ENCODE measurements at places on chromosomes 5 and 9.

- no peak for DNase-seq
These were observed 95.6 kb upstream of the TUSC1 start for GRCh38 chr9:25773805-25774204.

DNA sequence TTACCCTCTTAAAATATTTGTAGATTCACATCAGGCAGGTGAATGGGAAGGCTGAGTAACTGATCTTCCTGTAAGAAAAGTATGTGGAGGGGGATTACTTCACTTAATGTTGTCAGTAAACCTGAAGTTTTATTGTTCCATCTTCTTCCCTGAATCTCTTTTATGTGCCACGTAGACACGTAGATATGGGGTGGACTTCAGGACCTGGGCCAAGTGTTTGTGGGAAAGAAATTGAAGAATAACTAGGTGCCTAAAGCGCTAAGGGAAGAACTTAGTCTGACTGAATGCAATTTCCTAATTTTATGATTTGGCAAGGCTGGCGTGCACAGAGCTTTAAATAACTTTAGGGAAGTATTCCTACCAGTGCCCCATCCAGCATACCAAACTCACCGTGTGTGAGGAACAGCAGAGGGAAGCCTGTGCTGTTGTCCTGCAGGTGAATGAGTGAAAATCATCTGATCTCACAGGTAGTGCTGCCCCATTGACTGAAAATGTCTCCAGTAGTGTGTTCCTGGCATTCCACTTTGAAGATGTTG, 323.4 kb downstream of the KDM4C start:
- no peak for DNase-seq

DNA sequence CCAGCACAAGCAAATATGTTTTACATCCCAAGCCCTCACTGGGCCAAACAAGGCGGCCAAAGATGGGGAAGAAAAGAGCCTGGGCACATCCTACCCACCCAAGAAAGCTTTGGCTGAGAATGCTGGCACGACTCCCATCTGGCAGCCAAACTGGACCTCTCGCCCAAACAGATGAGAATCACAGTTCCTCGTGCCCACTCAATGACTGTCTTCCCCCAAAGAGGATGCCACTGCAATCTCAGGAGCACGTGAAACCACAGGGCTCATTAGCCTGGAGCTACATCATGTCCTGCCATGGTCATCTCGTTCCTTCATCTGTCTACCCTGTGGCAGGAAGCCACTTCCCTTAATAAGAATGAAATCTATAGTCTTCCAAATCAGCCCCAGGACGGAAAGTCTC, 536.8 kb downstream of the BNC2 start:
- no peak for DNase-seq

DNA sequence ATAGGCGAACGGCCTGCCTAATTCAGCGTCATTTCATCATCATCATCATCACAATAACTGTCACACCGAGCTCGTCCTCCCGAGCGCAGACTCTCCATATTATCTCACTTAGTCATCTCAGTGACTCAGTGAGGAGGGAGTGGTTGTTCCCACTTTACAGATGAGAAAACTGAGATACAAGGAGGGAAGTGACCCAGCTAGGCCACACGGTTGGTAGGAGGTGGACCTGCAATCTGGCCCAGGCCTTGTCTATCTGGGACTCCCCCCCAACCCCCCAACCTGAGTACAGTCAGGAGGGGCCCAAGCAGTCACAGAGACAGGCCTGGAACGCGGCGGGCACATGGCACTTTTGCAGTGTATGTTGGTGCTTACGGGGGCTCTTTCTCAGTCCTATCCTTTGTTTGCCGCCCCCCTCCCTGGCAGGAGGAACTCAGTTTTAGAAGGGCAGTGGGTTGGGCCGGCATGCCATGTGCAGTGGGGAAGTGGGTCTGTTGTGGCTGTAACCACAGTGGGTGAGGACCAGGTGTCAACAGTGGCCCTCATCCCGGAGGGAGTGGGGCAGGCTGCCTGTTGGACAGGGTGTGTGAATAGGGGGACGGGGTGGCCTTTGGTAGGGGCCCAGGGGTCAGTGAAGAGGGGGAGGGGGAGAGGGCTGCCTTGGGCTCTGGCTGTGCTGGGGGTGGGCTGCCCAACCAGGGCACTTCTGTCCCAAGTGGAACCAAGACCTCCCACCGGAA, 1.7 kb upstream of the RXRA start:
- no peak for DNase-seq

- DNase-seq: no peak
These were observed 25.4 kb upstream of the ALDOB start for GRCh38 chr9:101460965-101461364.

- DNase-seq: no peak
These were observed 193.5 kb downstream of the SEC61B start for GRCh38 chr9:99415606-99416005.

- DNase-seq: no peak
These were observed 115.4 kb upstream of the GNA14 start for GRCh38 chr9:77763566-77763965.

DNA sequence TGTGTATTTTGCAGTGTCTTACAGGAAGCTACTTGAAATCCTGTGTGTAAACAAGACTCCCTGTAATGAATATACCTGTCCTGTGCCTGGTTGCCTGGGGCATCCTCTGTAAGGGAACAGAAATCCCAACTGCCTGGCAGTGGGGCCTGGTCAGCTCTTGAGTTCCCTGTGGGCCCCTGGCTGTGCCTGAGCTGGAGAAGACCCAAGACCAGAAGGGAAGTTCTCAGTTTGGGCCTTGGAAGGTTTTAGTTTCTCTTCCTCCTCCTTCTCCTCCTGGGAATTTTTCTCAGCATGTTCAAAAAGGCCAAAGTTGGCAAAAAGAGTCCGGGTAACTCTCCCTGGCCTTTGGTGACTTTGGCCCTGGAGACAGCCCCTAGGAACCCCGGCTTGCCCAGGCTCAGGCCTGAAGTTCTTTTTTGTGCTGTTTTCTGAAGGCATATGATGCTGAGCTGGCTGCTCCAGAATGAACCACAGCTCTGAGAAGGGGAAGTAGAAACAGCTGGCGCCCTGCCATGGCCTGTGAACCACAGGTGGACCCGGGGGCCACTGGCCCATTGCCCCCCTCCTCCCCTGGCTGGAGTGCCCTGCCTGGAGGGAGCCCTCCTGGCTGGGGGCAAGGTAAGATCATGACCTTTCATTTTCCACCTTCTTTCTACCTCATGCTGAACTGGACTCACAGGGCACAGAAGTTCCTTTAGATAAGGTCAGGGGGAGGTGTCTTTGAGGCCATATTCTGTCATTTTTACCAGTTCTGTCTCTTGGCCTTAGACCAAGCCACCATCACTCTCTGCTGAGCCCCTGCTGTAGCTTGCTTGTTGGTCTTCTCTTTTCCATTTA, 5.8 kb downstream of the TMEM268 start:
- peak; percentile 68 for DNase-seq

DNA sequence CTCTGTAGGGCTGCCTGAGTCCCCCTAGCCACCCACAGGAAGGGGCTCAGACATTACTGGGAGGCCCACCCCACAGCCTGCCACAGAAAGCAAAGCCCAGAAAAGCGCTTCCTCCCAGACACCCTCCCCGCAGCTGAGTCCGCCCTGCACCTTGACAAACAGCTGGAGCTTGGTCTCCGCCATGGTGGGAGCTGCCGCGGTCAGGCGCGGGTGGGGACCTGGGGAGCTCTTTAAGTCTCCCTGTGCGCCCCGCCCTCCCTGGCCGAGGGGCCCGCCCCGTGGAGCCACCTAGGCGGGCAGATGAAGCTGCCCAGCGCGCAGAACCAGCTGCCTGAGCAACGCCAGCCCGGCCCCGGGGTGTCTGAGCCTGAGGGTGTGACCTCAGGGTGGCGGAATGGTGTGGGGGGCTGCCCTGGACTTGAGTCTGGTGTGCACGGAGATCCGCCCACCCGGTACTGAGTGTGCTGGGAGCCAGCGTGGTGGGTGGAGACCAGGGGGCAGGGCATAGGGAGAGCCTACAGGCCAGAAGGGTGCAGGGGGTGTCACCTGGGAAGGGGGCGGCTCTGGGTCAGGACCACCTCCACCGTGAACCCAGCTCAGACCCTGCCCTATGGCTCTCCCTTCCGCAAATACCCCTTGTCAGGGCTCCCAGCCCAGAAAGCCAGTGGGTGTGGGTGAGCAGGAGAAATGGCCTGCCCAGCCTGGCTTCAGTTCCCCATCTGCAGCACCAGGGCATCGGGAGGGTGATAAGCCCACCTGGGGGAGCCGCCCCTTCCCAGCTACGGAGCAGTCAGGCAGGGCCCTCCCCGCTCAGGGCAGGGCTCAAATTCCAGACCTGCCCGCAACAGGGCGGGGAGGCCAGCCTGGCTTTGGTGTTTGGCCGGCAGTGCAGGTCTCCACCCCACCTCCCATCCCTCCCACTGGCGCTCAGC, at the start of gene CLIC3:
Gene CLIC3 (minus strand): TSS at position 208 of the 932 bp plus-strand sequence. CDS start 25 bp downstream, at position 183.
- no peak for DNase-seq

DNA sequence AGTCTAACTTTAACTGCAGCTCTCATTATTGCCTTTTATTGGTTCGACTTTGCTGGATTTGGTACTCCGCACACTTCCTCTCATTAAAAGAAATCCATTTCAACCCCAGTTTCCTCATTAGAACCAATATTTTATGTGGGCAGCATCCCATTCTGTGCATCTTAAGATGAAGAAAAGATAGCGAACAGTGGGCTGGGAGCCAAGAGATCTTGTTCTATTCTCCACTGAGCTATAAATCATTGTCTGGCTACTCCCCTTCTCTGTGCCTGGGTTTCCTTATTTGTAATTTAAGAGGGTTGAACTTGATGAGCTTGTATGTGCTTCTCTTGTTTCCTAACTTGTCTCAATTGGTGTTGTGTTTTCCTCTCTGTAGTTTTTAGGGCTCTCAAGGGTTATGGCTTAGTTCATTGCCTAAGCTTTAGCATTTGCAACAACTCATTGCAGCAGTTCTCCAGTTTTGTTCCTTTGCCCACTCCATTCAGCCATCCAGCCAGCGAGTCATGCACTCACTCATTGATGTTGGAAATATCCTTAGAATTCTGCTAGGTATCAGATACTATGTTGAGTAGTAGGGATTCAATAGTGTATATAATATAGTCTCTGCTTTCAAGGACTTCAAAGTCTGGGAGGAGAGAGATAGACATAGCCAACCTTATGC, 273.3 kb upstream of the TNC start:
- no peak for DNase-seq

DNA sequence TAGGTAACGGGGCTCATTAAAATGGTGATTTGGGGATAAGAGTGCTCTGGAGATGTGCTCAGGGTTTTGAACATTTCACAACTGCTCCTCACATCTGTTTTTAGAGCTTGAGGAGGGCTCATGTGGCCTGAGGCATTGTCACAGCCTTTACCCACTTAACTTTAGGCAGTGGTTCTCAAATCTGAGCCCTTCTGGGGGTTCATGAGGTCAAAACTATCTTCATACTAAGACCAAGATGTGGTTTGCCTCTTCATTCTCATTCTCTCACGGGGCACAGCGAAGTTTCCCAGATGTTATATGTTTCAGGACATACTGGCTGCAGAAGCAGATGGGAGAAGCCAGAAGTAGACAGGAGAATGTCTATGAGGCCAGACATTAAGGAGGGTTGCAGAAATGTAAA, 38.4 kb downstream of the STXBP1 start:
- no peak for DNase-seq

- DNase-seq: no peak
These were observed 134.2 kb downstream of the ARHGAP26 start for GRCh38 chr5:142904416-142904815.

DNA sequence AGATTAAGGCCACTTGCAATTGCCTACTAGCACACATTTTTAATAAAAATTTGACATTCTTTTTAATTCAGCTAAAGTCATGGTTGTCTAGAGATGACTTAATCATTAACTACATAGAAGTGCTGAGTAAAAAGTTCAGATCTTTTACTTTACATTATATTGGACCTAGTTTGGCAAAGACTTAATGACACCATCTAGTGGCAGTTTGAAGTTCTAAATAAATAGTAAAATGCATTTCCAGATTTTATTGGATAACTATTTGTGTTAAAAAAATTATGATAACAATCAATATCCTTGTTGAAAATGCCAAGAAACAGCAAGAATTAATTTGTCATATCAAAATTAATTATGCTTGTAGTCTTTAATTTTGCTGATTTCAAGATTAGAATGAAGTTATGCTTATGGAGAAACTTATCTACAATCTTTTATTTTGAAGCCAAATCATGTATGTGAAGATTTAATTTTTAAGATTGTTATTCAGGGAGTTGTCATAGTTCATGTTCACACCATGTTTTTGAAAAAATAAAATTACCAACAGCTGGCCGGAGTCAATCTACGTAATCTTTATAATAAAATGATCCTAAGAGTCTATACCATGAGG, 69.6 kb upstream of the PJA2 start:
- DNase-seq: peak; percentile 13

DNA sequence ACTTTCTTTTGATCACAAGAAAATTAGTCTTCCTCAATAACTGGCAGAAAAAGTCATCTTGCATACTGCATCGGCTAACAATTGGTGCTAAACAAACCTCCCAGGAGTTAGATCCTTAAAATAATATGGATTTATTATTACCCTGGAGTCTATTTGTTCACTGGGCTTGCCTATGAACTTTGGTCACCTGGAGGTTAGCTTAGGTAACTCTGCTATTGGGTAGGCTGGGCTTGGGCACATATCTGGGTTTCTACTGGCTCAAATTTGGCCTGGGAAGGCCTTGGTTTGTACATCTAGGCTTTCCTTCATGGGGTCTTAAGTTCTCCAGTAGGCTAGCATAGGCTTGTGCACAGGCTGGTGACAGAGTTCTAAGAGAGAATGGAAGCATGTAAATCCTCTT, 279.9 kb downstream of the RASEF start:
- DNase-seq: no peak

DNA sequence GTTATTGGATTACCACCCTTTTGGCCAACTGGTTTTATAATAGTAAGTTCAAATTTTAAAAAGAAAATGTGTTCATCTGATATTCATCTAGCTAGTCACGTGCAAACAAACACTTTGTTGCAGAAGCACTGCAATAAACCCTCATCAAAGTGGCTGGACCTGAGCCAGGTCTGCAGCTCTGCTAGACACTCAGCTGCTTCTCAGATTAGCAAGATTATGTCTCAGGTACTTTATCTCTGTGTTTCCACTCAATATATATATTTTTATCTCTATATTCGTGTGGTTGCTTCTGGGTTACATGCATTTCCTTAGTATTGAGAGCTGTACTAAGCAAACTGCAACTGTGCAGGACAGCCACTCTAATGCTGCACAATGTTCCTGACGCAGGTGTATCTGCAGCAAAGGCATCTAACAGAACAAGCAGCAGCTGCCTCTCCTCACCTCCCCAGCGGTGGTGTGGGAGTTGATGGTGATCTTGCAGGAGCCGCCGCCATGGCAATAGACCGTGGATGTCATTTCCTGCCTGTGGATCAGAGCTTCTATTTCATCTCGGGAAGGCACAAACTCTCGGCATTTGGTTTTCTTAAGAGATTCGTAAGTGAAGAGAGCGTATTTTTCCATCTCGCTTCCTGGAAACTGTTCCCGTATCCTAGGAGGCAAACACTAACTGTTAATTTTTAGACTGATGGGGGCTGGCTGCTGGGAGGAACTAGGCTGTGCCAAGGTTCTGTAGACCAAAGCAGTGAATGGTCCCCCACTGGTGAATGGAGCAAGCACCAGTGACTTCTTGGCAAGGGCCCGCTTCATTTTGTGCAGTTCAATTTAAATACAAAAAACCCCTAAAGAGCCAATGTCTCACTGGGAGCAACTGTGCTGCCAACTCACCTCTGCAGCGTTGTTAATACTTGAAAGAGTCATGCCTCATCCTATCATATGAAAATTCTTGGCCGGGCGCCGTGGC, 56.7 kb upstream of the RETREG1 start:
- DNase-seq: no peak
